Posterior cingulate gyrus (tissue), 11 donors: ENCODE measurements at places on chromosomes 5 and 9.
A peak's percentile ranks its signal among the peaks of the same experiment; 100 is the strongest.

GRCh38 chr5:1280177-1281037 is 14.5 kb downstream of the TERT start:
- peak; percentile 67 for DNase-seq

- DNase-seq = no peak
Measured at GRCh38 chr9:80995759-80996158, 693.6 kb downstream of the TLE1 start.

DNA sequence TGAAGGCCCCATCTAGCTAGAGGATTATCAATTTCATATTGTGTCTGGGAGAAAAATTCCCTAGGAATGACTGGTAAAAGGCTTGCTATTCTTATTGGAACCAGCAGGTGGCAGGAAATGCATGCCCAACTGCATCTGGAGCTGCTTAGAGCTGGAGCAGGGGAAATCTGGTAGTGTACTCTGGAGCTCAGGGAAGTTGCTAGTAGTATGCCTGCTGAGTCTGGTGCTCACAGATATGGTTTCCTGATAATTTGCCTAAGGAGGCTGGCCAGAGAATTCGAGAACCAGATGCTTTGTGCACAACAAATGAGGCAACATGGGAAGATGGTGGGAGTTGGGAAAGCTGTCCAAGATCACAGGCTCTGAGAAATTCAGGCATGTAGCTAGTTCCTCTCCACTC is 53.7 kb downstream of the G3BP1 start:
- peak; percentile 77 for DNase-seq

DNA sequence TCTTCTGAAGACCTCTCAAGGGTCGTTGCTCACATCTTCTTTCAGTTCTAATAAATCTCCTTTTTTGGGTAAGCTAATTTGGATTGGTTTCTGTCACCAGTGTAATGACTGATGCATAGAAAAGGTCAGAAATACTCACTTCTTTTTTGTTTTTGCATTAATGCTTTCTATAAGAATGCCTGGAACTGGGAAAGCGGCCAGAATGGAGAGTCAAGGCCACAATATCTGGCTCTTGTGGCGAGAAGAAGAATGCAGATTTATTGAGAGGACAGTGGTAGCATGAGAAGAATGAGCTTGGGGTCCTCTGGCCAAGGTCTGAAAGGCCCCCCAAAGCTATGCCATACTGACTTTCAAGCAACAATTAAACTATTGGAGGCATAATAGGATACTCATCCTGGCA is 88.0 kb upstream of the SLC12A2 start:
- DNase-seq = no peak
